ENCODE measurements at places on chromosomes 4 and X.

DNA sequence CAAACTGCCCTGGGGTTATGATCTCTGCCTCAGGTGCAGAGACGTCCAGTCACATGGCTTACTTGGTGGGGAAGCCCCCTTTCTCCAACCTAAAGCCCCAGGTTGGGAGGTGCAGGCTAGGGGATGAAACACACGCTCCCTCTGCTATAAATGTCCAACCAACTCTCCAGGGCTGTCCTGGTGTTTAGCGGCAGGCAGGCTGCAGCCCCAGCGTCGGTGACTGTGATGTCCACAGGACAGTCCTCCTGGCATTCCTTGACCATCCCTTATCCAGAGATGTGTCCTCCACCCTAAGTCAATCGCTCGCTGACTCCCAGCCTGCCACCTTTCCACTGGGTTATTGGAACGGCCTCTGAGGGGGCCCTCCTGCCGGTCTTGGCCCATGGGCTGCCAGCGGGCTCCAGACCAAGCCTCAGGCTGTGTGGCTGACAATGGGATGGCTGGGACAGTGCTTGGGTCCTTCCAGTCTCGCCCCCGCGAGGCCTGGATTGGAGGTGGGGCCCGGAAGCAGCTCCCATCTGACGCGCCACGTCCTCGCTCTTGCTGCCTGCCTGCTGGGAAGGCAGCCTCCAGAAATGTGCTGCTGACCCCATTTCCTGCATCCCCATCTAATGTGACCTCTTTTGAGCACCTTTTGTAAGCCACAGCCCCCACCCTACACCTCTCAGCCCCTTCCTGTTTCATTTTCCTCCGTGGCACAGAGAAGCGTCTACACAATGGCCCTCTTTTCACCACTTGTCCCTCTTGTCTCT is 60.8 kb upstream of the ADRA2C start:
- no peak for DNase-seq

DNA sequence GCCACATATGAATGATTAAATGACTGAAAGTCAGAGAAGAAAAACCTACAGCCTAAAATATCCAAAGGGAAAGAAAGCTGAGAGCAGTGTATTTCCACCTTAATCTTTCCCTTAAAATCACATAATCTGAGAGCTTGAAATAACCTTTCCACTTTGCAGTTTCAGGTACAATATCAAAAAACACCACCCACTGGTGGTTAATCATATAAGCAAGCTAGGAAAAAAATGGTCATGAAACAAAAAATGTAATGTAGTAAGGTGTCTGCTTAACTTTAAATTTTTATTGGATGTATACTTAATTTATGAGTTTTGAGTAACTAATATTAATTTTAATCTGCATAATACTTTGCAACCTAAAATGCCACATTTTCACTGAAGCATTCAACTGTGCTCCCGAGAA is 3.2 kb downstream of the PRDM5 start:
- no peak for DNase-seq

DNA sequence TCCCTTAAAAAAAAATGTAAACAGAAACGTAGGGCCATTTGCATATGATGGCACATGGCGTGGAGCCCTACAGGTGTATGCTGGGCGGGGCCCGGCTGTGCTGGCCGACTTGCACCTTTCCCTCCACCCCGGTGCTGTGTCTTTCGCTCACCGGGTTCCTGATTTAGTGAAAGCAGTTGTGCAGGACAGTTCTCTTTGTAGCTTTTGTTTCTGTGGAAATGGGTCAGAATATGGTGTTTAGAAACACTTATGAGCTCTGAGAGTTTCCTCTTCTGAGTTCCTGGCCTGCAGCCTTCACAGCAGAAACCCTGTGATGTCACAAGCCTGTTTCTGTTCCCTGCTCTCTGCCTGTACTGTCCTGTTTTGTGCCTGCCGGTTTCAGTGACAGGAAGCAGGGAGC is 22.5 kb upstream of the MSANTD1 start:
- DNase-seq = no peak

DNA sequence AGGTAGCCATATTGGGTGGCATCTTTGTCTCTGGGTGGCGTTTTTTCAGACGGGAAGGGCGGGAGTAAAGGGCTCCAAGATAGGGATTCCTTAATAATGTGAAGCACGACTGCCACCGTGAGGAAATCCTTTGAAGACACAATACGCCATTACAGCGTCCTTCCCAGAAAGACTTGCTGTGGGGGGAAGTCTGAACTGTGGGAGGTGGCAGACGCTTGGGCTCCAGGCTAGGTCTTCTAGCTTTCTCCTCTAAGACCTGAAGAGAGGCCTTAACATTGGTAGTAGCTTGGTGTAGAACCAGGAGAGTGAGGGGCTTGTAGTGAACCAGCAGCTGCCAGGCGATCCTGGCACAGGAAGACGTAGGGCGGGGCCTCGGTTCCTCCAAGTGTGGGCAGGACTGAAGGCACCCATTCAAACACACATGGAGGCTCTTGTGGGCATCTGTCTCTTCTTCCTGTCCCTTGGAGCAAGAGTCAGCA is 197.3 kb downstream of the OR13H1 start:
- DNase-seq = no peak

- no peak for DNase-seq
Measured at GRCh38 chrX:40177942-40178715, 80.4 kb upstream of the BCOR start.

DNA sequence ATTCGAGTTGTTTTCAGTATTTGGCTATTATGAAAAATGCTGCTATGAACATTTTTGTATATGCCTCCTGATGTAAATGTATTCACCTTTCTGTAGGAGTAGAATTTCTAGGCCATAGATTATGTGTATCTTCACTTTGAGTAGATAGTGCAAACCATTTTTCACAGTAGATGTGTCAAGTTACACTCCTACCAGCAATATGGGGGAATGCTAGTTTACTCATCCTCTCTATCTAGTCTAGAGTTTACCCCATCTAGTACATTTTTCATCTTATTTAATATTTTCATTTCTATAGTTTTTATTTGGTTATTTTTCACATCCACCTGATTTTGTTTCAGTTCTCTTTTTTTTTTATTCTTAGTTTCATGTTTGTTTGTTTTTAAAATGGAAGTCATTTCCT is 59.0 kb downstream of the GK start:
- no peak for DNase-seq

DNA sequence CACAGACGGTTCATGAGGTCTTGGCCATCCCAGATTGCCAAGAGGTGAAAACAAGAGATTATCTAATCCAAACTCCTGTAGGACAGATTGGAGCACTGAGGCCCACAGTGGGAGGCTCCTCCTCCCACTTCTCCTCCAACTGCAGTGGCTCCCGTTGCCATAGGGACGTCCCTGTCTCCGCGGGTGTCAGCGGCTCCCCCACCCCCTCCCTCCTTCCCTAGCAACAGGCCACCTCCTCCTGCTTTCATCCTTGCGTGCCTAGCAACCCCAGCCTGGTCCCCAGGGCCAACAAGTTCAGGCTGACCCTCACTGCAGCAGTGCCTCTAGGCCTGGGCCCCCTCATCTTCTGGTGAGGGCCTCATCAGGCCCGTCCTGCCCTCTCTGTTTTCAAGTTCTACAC is 6.8 kb upstream of the IQSEC2 start:
- no peak for DNase-seq

DNA sequence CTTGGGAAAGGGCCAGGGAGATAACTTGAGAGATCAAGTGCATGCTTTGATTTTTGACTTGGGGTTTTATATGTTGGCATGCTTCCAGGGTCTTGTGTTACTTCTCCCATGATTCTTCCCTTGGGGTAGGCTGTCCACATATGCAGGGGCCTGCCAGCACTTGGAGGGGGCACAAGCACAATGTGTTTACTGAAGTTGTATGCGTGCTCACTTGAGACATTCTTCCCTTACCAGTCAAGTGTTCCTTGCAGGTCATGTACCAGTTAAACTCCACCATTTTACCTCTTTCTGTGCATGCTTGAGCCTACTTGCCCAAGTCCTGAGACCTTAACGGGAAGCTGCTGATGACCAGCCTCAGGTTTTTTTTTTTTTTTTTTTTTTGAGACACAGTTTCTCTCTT is 1880.5 kb downstream of the ARAP2 start:
- DNase-seq = no peak

DNA sequence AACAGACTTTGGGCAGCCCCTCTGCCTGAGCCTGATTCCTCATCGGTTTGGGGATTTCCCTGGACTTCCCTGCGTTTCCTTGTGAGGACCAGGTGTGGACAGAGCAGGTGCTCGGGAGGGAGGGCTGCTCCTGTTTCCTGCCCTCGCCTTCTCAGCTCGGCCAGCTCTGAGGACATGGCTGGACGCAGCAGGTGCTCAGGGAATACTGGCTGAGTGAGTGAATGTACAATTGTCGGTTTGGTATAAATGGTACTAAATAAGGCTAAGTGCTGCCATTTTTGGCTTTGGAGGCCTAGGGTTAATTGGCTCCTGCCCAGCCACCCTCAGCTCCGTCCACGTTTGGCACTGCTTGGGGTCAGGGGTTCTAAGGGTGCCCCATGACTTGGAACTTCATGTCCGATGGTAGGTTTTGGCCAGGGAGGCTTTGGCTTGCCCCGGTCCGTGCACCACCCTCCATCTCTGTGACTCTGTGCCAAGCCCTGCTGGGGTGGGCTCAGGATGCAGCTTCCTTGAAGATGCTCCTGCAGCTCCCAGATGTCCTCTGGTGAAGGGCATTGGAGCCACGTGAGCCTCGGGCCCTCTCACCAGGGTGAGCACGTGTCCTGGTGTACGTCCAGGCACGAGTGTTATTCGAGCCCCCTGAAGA is 45.0 kb upstream of the NKX1-1 start:
- no peak for DNase-seq

GRCh38 chrX:87160435-87161010 is 357.1 kb upstream of the KLHL4 start:
- DNase-seq = no peak

- no peak for DNase-seq
Measured at GRCh38 chr4:109749388-109750082, 19.7 kb upstream of the PLA2G12A start.

- no peak for DNase-seq
Measured at GRCh38 chr4:164770010-164770724, 16.2 kb downstream of the SMIM31 start.

GRCh38 chrX:9902656-9903055 is 64.5 kb upstream of the CLDN34 start:
- DNase-seq = no peak

DNA sequence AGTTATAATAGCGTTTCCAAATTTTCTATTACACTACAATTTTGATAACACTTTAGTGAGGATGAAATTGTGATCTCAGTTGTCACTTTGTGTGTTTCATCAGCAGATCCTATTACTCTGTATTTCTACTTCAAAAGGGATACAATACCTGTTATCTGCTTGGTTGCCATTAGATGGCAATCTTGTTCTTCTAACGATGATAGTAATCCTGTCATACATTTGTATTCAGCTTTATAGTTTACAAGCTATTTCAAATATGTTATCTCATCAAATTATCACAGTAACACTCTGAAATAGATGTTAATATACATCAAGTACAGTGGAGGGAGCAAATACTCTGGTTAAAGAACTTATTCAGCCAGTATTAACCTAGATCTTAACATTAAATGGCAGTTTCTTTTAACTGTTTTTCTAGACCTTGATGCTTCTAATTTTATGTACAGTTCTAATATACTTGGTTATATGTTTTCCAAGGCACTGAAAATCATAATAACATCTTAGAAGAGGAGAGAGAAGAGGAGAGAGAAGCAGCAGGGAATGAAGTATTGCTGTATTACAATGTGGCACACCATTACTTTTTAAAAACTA is 292.0 kb downstream of the CCSER1 start:
- no peak for DNase-seq

DNA sequence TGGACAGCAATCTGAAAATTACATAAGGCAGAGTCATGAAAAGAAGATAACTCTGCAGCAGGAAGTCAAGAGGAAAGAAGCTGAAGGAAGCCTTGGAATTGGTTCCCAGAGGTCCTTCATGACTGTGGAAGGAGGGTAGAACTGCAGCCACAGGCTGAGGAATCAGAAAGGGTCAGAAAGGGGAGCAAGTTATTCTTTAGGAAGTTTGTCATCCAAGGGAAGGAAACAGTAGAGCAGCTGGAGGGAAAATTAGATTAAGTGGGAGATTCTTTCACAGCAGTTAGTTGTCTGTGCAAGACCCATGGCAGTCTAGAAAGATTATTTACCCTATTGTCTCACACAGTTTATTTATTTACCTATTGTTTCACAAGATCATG is 9.3 kb upstream of the ADH1C start:
- no peak for DNase-seq

- DNase-seq = no peak
Measured at GRCh38 chrX:9534686-9535085, 69.8 kb downstream of the TBL1X start.

GRCh38 chr4:81505004-81505598 is 33.4 kb upstream of the RASGEF1B start:
- no peak for DNase-seq

DNA sequence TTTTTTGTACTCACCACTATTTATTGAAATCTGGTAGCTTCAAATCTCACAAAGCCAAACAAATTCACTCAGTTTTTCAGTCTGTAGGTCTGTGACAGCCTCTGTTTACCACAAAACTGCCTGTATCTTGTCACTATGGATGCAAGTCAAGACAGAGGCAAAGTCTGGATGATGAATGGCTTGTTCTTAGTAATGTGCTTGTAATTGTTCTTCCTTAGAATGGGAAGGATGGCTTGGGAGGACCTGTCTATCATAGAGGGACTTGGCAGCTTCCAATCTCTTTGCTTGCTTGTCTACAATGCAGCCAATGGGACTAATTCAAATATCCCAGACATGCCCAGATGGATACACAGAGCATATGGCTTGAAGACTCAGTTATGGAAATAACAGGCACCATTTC is 141.2 kb upstream of the SCML1 start:
- DNase-seq = no peak

DNA sequence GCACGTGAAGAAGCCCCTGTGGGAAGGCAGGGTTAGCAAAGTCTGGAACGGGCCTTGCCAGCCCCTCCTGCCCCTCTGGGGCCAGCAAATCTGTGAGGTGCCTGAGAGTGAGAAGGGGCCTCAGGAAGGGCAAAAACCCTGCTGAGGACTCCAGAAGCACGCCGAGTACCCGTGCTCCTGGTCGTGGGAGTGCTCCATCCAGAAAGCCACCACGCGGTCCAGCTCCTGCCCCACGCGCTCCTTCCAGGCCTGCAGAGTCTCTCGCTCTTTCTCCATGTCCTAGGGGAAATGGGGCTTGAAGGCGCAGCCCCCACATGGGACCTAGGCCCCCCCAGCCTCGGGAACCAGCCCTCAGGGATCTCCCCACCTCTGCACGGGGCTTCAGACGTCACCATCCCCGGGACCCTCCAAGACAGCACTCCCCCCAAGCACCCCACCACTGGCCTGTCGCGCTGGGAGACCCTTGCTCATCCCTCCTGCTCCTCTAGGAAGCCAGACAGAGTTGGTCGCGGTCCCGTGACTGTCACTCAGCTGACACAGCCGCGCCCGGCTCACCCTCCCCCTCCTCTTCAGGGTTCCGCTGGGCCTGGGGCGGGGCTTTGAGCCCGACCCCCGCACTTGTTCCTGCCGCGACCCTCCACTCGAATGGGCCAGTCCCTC is at the start of gene RENBP:
TSS of gene RENBP (minus strand) at position 504 of the 660 bp plus-strand sequence. CDS start at position 471, 33 bp downstream.
- no peak for DNase-seq

GRCh38 chr4:120207021-120207420 is 140.4 kb upstream of the MAD2L1 start:
- no peak for DNase-seq

GRCh38 chr4:10565166-10565780 is 108.0 kb upstream of the ZNF518B start:
- no peak for DNase-seq

Measured in SIG-M5 (cell line).